ENCODE measurements at places on chromosomes 3 and 15. TPM values are rescaled to one million over a fixed set of nuclear protein-coding genes. Genes with fewer than 3 reads are reported as not detected.

LYZL4 gene
- 0.23 TPM for total RNA-seq

ALDH1A2 gene
- total RNA-seq = 5.5 TPM

MYRIP gene
- under 0.01 TPM for total RNA-seq

KNG1 gene
- total RNA-seq = not detected

ABHD10 gene
- 36.5 TPM for total RNA-seq

GP5 gene
- total RNA-seq = not detected

LTF gene
- total RNA-seq = not detected

CNTN4 gene
- 0.12 TPM for total RNA-seq

TMEM89 gene
- total RNA-seq = not detected

ZNF662 gene
- total RNA-seq = 0.60 TPM

GABRR3 gene
- not detected for total RNA-seq

MAGEL2 gene
- under 0.01 TPM for total RNA-seq

GOLGA8J gene
- 0.12 TPM for total RNA-seq

CISH gene
- 0.94 TPM for total RNA-seq

LTK gene
- not detected for total RNA-seq

HAPLN3 gene
- 6.7 TPM for total RNA-seq

ZDHHC23 gene
- 0.70 TPM for total RNA-seq

ADGRG7 gene
- 0.12 TPM for total RNA-seq

SLC24A5 gene
- not detected for total RNA-seq

TTLL3 gene
- total RNA-seq = 8.5 TPM

STRIT1 gene
- not detected for total RNA-seq

B3GALNT1 gene
- 8.2 TPM for total RNA-seq

LPP gene
- 33.3 TPM for total RNA-seq

ARID3B gene
- total RNA-seq = 0.98 TPM

IMP3 gene
- total RNA-seq = 110 TPM
